Cardiac septum (tissue), 1 donor: ENCODE measurements at places on chromosomes 12 and 14.

DNA sequence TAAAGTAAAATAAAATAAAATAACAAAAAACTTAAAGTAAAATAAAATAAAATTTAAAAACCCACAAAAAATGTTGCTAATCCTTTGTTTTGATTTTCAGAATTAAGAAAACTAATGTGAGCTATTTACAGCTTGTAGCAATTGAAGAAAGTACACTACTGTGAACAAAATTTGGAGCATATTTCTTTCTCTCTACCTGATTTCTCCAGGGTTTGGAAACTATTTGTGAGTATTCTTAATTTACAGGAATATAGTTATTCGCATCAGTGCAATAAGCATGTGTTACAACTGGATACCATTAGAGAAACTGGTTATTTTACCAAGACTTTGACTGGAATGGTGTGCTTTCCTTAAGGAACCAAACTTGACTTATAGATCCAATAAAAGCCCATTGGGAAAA lies 86.1 kb upstream of the CNOT2 start:
- no peak for DNase-seq

DNA sequence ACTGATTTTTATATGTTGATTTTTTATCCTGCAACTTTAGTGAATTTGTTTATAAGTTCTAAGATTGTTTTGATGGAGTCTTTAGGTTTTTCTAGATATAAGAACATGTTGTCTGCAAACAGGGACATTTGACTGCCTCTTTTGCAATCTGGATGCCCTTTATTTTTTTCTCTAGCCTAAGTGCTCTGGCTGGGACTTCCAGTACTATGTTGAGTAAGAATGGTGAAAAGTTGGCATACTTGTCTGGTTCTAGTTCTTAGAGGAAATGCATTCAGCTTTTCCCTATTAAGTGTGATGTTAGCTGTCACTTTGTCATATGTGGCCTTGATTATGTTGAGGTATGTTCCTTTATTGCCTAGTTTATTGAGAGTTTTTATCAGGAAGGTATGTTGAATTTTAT lies 68.1 kb downstream of the ERC1 start:
- DNase-seq = no peak

GRCh38 chr12:45458854-45459807 lies 243.2 kb downstream of the ANO6 start:
- no peak for DNase-seq

- DNase-seq = no peak
Observed at GRCh38 chr12:19288603-19289244, 150.6 kb upstream of the AEBP2 start.

GRCh38 chr14:101336183-101336582 lies 225.1 kb upstream of the DIO3 start:
- DNase-seq = no peak

DNA sequence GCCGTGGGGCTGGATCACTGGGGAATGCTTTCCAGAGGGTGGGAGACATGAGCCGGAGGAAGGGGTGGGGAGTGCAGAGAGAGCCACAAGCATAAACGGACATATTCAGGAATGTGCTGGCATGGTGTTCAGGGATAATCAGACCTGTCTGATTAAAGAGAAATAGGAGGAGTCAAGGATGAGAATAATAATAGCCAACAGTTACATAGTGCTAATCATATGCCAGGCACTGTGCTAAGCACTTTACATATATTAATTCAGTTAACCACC lies 43.7 kb downstream of the LTBP2 start:
- DNase-seq = no peak

DNA sequence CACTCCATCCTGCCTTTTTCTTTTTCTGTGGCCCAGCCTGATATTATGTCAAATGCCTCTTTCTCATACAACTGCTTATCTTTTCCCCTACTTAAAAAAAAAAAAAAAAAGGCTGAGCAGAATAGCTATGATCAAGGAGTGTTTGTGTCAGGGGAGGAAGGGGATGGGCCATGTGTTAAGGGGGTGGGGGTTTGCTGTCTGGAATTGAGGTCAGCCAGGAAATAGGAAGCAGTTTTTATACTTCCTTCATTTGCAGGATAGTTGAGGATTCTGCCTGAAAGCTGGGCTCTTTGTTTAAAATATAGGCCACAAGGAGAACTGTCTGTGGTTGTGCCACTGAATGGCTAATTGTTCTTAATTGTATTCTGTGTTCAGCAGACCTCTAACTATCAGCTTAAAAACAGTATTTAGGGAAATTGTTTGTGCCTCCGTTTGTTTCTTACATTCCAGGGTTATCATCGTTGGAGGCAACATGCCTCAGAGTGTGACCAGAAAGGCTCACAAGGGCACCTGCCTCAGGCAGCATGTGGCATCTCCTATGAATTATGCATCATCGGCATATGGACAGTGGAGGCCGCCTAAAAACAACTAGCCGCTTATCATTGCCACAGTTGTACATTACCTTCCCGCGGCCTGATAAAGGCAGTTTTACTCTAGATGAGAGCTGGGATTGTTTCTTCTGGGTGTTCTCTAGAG lies 96.0 kb downstream of the SRGAP1 start:
- DNase-seq = no peak

- no peak for DNase-seq
Observed at GRCh38 chr12:55899082-55899481, 28.6 kb downstream of the PYM1 start.

DNA sequence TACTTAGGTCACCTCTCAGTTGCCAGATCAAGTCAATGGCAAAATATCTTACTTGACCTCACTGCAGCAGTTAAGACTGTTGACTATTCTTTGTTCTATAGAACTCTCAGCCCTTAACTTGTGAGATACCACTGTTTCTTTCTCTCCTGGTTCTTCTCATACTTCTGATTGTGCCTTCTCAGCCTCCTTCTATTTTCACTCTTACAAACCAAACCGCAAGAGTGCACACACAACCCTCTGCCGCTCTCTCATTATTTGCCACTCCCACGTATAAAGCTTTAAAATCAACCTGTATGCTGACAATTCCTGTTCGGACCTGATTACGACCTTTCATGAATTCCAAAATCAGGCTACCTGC lies 4.5 kb downstream of the E2F7 start:
- DNase-seq = no peak

- no peak for DNase-seq
Observed at GRCh38 chr12:3389986-3390385, 101.0 kb upstream of the PRMT8 start.

GRCh38 chr14:99100497-99101270 lies 171.3 kb downstream of the BCL11B start:
- no peak for DNase-seq

DNA sequence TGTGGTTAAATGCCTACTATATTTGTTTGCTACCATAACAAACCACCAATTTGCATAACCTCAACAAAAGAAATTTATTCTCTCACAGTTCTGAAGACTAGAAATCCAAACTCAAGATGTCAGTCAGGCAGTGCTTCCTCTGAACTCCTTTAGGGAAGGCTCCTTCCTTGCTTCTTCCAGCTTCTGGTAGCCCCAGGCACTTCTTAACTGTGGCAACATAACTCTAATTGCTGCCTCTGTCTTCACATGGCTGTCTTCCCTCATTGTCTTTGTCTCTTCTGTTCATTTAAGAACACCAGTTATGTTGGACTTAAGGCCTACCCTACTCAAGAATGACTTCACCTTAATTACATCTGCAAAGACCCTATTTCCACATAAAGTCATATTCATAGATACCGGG lies 206.9 kb downstream of the SYT1 start:
- DNase-seq = no peak

- no peak for DNase-seq
Observed at GRCh38 chr12:7638064-7638759, 27.5 kb downstream of the APOBEC1 start.

GRCh38 chr12:52686063-52686462 lies 5.9 kb upstream of the KRT1 start:
- DNase-seq = peak; percentile 27

GRCh38 chr12:29242921-29243431 lies 93.9 kb downstream of the FAR2 start:
- DNase-seq = no peak

GRCh38 chr14:35821564-35822411 lies 4.3 kb upstream of the BRMS1L start:
- no peak for DNase-seq

GRCh38 chr12:30257618-30258017 lies 438.1 kb downstream of the IPO8 start:
- DNase-seq = no peak

DNA sequence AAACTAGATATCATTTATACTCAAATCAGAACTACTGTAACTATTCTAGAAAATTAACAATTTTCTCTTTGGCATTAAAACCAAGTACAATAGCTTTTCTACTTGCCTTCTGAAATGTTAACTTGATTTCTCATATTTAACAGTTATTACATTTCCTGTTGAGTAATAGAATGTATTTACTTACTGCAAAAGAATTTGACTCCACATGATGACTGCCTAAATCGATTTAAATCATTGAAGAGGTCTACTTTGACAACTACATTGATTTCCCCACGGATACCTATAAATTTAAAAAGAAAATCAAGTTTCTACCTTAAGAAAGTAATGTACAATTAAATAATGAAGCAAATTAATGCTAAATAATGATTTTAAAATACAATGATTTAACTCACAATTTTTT lies 18.9 kb downstream of the C2CD5 start:
- DNase-seq = no peak

GRCh38 chr14:59394268-59394667 lies 70.9 kb downstream of the GPR135 start:
- no peak for DNase-seq

DNA sequence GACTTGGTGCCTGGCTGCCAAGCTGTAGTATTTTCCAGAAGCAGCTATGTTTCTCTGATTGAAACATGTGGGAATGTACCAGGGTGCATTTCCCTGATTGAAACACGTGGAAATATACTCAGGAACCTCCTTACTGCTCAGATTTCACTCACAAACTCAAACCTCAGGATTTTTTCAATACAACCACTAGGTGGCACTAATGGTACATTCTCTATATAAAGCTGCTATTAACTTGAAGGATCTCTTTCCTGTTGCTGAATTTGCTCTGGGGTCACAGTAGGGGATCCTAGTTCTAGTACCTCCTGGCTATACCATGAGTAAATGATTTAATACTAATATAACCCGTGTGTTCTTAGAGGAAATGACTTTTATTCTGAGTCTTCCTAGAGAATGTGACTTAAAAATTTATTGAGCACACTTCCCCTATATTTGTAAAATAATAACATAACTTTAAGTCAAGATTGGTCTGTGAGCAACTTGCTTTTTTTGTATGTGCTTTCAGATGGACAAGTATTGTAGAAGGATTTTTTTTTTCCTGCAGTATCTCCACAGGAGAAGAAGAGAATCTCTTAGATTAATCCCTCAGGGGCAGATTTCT lies 173.8 kb upstream of the MIS18BP1 start:
- no peak for DNase-seq

DNA sequence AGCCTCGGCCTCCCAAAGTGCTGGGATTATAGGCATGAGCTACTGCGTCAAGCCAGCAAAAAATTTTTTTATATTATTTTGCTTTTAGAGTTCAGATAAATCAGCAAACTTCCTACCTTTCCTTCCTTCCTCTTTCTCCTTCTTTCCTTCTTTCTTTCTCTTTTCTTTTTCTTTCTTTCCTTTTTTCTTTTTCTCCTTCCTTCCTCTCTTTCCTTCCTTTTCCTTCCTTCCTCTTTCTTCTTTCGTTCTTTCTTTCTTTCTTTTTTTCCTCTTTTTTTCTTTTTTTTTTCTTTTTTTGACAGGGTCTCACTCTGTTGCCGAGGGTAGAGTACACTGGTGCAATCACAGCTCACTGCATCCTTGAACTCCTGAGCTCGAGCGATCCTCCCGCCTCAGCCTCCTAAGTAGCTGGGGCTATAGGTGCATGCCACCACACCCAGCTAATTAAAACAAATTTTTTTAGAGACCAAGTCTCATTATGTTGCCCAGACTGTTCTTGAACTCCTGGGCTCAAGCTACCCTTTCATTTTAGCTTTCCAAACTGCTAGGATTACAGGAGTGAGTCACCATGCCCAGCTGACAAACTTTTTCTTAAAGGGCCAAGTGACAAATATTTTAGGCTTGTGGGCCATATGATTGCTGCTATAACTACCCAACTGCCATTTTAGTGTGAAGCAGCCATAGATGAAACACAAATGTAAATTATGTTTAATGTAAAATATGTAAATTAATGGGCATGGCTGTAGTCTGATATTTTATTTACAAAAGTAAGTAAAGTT lies 7.1 kb upstream of the WASHC4 start:
- DNase-seq = no peak

DNA sequence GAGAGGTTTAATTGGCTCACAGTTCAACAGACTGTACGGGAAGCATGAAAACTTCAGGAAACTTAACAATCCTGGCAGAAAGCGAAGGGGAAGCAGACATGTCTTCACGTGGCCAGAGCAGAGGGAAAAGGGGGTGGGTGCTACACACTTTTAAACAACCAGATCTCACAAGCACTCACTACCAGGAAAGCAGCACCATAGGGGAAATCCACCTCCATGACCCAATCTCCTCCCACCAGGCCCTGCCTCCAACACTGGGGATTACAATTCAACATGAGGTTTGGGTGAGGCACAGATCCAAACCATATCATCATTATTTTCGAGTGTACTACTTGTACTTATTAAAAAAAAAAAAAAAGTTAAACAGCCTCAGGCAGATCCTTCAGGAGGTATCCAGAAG lies 29.9 kb downstream of the RXYLT1 start:
- no peak for DNase-seq

DNA sequence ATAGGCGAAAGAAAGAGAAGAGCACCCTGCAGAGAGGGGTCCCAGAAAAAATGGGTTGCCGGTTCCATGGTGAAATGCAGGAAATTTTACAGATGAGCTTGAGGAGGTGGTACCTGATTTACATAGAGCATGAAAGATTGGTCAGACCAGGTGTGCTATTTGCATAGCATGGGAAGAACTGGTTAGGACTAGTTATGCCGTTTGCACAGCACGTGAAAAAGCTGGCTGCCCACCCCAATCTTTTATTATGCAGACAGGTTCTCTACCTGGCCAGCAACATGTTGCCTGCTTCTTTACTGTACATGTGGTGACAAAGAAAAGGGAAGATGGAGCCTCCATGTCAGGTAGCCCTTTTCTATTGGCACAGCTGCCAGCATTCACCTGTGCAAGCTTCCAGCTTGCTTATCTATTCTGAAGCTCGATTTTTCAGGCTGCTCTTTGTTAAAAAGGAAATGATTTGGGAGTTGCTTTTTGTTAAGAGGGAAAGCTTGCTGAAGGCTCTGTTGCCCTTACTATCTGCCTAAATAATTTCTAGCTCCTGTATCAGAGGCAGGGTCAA lies 62.9 kb upstream of the ELK3 start:
- peak; percentile 57 for DNase-seq

DNA sequence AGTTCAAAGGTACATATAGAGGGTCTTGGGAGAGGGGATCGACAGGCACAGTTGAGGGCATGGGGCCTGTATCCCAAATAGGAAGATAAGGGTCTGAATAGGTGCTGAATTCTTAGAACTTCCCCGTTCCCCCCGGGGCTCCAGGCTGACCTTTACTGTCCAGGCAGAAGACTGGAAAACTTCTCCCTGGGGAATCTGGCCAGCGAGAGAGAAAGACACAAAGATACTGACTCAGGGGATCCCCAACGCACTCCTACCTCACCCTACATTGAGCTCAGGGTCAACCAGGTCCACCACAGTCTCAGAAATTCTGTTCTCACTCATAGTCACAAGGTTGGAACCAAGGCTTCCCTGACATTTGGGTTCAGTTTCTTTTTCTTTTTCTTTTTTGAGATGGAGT lies 46.2 kb downstream of the ACACB start:
- no peak for DNase-seq

- DNase-seq = no peak
Observed at GRCh38 chr12:48994224-48995085, 4.7 kb downstream of the DDN start.

GRCh38 chr12:131351319-131352028 lies 359.4 kb upstream of the SFSWAP start:
- DNase-seq = no peak
